ENCODE measurements at places on chromosomes 13 and 19.

DNA sequence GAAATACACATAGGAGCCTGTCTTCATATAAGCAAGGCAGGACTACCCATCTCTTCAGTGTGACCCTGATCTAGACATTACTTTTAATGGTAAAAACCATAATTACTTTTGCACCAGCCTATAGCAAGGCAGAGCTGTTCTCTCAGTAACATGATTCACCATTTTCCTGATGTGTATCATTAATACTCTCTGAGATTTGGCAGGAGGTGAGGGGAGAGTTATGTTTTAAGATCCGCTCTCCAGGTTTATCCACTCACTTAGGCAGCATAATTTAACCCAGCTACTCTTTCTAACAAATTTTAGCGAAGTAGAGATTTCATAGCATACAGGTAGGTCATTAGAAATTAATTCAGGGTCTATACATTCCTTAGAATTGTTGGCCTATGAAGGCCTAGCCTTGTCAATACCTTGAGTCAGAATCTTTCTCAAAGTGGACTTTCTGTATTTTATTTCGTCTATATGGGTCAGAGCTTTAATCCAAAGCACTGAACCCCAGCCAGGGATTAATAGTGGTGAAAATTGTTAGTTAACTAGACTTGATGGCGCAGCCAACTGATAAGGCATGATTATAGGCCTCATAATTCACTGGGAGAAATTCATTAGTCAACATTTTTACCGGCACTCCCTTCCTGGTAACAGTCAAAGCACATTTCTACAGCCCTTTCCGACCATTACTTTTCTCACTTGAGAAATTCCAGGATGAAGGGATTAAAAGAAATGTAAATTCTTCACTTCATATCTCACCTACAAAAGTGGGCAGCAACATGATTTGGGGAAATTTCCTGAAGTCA lies 955.1 kb downstream of the DIAPH3 start:
- no peak for DNase-seq

DNA sequence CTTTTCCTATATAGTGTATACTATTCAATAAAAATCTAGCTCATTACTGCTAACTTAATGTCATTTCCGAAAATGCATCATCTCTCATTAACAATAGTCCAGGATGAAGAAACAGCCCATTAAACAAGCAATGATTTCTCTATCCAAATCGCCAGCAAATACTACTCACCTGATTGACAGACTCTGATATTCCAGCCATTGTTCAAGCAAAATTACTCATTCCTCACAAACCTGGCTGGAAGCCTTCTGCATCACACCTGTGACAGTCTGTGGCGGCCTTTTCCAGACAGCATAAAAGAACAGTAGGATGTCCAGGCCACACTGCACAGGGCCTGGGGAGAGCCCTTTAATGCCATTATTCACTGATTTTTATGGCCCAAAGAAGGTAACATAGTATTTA lies 115.9 kb downstream of the ABCC4 start:
- DNase-seq: no peak

- no peak for DNase-seq
Observed at GRCh38 chr19:10855879-10856522, 7.8 kb downstream of the C19orf38 start.

- no peak for DNase-seq
Observed at GRCh38 chr19:3950871-3951861, 18.3 kb downstream of the NMRK2 start.

DNA sequence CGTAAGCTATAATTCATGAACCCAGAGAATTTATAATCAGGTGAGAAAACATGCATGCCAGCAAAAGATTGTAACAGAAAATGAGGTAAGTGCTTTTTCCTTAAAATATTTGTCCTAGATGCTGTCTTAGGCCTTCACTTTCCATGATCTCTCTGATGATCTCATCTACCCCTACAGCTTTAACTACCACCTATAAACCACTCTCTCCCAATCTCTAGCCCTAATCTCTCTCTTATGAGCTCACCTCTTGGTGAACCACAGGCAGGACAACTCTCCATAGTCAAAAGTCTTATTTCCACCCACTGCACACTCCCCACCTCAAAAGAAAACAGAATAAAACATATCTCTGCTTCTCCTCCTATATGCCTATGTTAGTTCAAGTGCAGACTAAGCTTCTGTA lies 137.1 kb downstream of the SLC7A1 start:
- no peak for DNase-seq

GRCh38 chr19:10863107-10863717 lies 8.1 kb upstream of the CARM1 start:
- DNase-seq: no peak

- DNase-seq: no peak
Observed at GRCh38 chr19:34867631-34868030, 59.1 kb upstream of the ZNF30 start.

GRCh38 chr19:41226053-41226873 lies 7.2 kb downstream of the AXL start:
- DNase-seq: no peak

DNA sequence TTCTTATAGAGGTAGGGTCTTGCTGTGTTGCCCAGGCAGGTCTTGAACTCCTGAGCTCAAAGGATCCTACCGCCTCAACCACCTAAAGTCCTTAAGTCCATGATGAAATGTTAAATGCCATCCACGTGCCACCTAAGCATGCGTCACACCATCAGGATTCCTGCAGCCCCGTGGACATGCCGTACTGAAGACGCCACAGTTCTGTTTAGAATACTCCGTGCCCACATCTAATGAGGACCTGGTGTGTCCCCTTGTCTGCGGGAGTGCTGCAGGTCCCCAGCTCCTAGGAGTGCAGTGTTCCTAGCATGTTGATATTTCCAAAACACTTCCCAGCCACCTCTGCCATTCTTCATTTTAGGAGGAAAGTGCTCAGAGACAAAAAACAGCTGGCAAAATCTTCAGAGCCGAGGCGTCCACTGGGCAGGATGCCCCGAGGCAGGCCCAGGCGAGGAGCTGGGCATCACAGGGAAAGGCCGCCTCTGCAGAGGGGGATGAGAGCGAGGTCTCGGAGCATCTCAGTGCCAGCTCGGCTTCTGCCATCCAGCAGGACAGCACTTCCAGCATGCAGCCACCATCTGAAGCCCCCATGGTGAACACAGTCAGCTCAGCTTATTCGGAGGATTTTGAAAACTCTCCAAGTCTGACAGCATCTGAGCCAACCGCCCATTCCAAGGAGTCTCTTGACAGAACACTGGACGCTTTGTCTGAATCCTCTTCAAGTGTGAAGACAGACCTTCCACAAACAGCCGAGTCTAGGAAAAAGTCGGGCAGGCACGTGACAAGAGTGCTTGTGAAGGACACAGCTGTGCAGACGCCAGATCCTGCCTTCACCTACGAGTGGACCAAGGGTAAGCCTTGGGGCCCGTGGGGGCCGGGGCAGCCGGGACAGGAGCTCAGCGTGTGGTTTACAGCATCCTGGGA lies 13.2 kb downstream of the C19orf44 start:
- no peak for DNase-seq

GRCh38 chr13:77714119-77714755 lies 16.8 kb downstream of the SLAIN1 start:
- no peak for DNase-seq

DNA sequence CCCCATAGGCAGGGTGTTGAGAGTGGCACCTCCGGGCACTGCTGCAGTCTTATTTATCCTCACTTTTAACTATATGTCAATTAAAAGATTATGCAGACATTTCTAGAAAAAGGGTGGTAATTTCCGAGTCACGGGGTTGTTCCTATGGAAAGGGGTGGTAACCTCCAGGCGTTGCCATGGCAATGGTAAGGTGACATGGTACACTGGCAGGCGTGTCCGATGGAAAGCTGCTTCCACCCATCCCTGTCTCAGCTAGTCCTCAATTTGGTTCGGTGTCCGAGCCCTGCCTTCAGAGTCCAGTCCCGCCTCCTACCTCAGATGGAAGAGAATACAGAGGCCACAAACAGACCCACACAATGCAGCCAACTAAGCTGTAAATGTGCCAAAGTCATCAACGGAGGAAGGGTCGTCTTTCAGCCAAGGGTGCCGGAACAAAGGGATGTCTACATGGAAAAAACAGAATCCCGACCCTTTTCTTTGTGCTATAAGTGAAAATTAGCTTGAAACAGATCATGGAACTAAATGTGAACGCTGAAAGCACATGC lies 72.6 kb upstream of the C13orf46 start:
- DNase-seq: no peak

DNA sequence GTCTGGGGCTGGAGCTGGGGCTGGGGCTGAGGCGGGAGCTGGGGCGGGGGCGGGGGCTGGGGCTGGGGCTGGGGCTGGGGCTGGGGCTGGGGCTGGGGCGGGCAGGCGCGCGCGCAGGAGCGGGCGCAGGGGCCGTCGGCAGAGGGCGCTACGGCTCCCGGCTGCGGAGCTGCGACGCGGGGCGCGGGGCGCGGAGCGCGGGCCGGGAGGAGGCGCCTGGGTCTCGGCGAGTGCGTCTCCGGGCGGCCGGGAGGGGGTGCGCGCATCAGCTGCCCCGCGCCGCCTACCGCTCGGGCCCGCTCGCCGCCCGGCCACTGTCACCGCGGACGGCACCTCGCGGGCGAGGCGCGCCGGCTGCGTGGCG lies 422 bp upstream of the MTUS2 start:
- no peak for DNase-seq

DNA sequence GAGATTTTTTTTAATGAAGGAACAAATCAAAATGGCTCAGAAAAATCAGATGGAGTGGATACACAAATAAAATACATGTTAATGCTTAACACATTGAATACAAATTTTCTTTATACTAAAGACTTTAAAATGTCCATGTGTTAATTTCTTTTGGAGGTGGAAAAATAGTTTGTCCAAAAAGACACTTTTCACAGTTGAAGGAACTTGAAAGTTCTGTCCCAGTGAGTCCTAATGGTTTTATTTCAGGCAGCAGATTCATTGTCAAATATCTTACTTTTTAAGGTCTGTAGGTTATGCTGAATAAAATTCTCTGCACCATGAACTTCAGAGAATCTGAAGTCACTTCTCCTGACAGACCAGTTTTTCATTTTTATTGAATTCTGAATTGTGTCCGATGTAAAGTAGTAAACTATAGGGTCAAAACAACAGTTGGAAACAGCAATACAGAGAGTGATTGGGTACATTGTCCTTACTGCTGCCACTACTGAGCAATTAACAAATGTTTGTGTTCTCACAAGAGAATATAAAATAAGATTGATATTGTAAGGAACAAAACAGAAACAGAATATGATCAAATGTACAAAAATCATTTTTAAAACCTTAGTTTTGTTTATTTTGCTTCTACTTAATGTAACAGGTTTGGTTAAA lies 1.6 kb downstream of the LPAR6 start:
- no peak for DNase-seq

All from activated naive CD8-positive, alpha-beta T cell treated with anti-CD3 and anti-CD28 coated beads, Interleukin-2, amount 50 U/mL, for 16 hours (primary cell).